ENCODE measurements at places on chromosomes 5 and 9. TPM values are rescaled to one million over a fixed set of nuclear protein-coding genes. Genes with fewer than 3 reads are reported as not detected.

Gene ORM2
- not detected for total RNA-seq

Gene LRRC70
- 0.34 TPM for total RNA-seq

Gene HNRNPK
- total RNA-seq: 924 TPM

Gene MEIKIN
- total RNA-seq: not detected

Gene CSF1R
- total RNA-seq: not detected

Gene IL7R
- 112 TPM for total RNA-seq

Gene SCGB3A1
- total RNA-seq: 1.7 TPM

Gene CDH9
- not detected for total RNA-seq

DNA sequence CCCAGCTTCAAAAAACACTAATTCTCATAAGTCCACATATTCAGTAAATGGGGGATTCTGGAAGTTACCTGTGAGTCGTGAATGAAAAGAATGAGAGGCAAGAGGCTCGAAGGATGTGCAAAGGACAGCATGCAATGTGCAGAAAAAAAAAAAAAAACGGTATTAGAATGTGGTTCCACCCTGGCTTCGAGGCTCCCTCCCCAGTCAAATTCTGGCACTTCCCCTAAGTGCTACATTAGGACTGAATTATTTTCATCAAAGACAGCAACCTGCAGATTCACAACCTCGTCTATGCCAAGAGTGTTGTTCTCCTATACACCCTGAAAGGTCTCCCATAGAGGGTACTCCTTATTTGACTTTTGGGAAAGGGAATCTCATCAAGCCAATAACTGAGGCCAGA lies 16.5 kb downstream of the CAPSL start:
- no peak for DNase-seq
- H3K27me3 ChIP-seq: no peaks in the 10 kb centered on the region
- no peak overlapping the region for H3K27ac ChIP-seq
- peaks cover 50% of the 10 kb centered on the region for H3K4me1 ChIP-seq
- H3K4me3 ChIP-seq: no peak overlapping the region

- H3K4me1 ChIP-seq: peaks cover 7% of the 10 kb centered on the region
- no peak overlapping the region for H3K27ac ChIP-seq
- no peak overlapping the region for H3K4me3 ChIP-seq
- no peaks in the 10 kb centered on the region for H3K27me3 ChIP-seq
- H3K36me3 ChIP-seq: no peaks in the 10 kb centered on the region
- DNase-seq: no peak
Observed at GRCh38 chr9:113364951-113365350, 11.8 kb downstream of the HDHD3 start.

- no peak overlapping the region for H3K27ac ChIP-seq
- H3K27me3 ChIP-seq: no peaks in the 10 kb centered on the region
- H3K4me3 ChIP-seq: no peak overlapping the region
- DNase-seq: no peak
- no peaks in the 10 kb centered on the region for H3K36me3 ChIP-seq
Observed at GRCh38 chr5:24899180-24899579, 254.4 kb upstream of the CDH10 start.

GRCh38 chr9:87771316-87772006 lies 45.5 kb downstream of the CTSL start:
- H3K36me3 ChIP-seq: no peaks in the 10 kb centered on the region
- H3K27me3 ChIP-seq: peaks cover 17% of the 10 kb centered on the region
- DNase-seq: no peak
- H3K27ac ChIP-seq: no peak overlapping the region
- no peak overlapping the region for H3K4me3 ChIP-seq

- H3K36me3 ChIP-seq: no peaks in the 10 kb centered on the region
- no peak for DNase-seq
- no peaks in the 10 kb centered on the region for H3K27me3 ChIP-seq
- no peaks in the 10 kb centered on the region for H3K4me1 ChIP-seq
- H3K4me3 ChIP-seq: no peak overlapping the region
Observed at GRCh38 chr9:23774266-23774665, 51.8 kb downstream of the ELAVL2 start.

Data from activated naive CD8-positive, alpha-beta T cell treated with anti-CD3 and anti-CD28 coated beads for 36 hours (primary cell).